ENCODE measurements at places on chromosomes 12 and 14.

GRCh38 chr14:68951800-68952530 is 27.1 kb downstream of the ACTN1 start:
- no peak for DNase-seq

DNA sequence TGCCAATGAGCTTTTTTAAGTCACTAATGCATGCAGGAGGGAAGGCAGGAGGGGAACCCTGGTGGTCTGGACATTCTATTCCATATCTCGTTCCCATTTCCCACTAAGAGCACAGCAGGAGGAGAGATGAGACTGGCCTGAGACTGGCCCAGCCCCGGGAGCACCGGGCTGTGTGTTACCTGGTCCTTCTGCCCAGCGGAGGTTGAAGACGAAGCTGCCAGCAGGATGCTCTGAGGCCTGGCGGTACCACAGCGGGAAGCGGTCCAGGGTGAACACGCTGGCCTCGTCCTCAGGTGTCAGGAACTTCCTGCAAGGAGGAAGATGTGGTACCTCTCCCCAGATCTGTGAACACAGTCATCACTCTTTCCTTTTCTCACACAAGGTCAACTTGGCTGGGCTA is 23.9 kb downstream of the LRTM2 start:
- no peak for DNase-seq

GRCh38 chr14:65789363-65789762 is 376.8 kb downstream of the FUT8 start:
- DNase-seq: no peak

- DNase-seq: no peak
These were observed 28.3 kb downstream of the BEGAIN start for GRCh38 chr14:100558966-100559365.

GRCh38 chr12:58395470-58395869 is 454.1 kb downstream of the ATP23 start:
- DNase-seq: no peak

DNA sequence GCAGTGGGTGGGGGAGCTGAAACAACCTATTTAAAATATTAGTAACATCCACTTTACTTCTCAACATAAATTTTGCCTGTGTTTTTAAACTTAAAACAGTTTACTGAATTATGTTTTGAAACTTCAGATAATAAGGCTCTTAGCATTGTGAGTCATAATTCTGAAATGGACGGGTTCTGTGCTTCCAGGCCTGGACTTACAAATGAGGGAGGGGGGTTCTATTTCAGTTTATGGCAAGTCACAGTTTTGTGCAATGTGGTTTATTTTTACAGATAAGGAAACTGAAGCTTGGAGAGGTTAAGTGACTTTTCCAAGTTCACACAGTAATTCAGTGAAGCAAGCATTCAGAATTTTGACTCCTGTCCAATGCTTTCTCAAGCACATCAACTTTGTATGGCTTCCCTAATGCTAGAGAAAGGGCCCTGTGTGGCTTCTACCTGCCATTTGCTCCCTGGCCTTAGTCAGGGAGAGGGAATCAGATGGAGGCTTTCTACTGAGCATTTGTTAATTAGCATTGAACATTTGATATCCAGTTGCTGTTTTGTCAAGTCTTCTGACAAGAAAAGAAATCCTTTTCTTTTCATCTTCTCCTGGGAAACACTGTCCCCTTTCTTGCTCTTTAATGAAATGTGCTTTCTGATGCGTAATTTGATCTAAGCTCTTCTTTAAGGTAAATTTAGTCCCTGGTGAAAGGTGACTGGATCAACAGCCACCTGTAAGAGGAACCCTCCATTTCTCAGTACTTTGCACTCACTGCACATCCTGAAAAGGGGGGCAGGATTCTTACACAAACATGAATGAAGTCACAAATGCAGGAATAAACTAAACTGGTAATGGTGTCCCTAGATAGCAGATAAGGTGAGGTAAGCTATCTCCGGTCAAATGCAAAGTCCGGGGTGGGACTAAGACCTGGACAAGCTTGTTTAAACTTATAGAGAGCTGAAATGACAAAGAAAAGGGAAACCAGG is 2.5 kb upstream of the SALL2 start:
- DNase-seq: no peak

GRCh38 chr14:77004711-77005460 is 23.6 kb downstream of the IRF2BPL start:
- DNase-seq: no peak

DNA sequence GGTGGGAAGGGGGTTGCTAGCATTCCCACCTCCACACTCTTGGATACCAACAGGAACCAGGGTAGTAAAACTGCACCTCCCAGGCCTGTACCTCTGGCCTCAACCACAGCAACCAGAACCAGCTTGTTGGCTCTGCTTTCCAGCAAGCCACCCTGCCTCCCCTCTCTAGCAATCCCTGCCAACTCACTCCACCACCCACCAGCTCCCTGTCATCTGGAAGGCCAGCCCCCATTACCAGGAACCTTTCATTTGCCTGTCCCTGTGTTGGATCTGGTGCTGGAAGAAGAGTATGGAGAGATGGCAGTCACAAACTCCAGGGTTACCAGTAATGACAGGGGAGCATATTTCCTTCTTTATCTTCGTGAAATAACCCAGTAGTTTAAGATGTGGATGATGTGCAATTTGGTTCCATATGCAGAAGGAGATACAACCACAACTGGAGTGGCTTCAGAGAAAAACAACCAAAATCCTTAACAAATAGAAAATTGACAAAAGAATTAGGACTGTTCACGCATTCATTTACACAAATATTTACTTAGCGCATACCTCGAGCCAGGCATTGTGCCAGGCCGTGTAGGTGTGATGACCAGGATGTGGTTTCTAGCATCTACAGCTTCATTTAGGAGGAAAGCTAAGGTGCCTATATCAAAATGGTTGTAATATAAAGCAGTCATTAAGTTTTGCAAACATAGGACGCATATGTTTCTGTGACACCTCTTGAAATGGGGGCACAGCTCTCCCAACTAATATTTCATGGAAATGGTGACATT is 3.4 kb downstream of the B4GALNT3 start:
- no peak for DNase-seq

DNA sequence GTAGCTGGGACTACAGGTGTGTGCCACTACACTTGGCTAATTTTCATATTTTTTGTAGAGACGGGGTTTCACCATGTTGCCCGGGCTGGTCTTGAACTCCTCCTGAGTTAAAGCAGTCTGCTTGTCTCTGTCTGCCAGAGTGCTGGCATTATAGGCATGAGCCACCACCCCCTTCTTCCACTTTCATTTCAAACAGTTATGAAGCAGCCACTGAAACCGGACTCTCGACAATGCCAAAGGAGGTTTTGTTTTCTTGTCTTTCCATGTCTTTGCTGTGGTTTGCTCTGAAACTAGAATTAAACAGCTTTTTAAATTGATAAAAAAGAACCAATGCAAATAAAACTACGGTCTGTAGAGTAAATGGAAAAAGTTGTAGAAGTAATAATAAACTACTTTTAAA is 30.4 kb downstream of the RAP1B start:
- DNase-seq: peak; percentile 45

- peak; percentile 23 for DNase-seq
These were observed 230.4 kb downstream of the SSPN start for GRCh38 chr12:26425587-26426260.

GRCh38 chr14:61116369-61116768 is 135.3 kb downstream of the SLC38A6 start:
- no peak for DNase-seq

- DNase-seq: no peak
These were observed 183.1 kb downstream of the EGLN3 start for GRCh38 chr14:33767586-33768457.

DNA sequence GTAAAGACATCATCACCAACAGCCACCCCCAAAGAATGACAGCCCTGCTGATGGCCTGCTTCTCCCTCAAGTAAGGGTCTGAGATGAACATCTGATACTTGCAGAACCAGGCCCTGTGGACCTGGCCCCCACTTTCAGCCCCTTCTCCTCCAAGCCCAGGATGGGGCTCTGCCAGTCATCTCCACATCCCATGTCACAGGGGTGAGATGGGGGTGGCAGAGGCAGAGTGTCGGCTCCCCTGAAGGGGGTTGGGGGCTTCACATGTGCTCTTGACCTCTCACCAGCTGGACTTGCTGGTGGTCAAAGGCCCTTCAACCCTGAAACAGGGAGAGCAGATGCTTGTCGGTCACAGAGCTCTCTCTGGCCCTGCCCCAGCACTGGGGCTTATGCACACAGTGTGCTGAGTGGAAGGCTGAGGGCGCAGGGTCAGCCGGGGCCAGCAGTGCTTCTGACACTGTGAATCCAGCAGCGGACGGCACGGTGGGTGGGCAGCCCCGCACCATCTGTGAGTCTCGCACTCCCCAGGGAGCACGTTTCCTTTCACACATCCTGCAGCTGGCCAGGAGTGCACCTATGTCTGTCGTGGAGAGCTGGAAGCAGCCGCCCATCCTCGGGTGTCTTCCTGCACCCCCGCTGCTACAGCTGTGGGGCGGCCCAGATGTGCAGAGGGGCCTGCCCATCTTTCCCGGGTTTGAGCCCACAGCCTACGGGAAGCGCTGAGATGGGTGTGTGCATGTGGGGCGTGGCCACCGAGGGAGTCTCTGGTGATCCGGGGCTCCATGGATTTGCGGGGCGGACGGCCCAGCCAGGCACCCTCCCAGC is 94.3 kb downstream of the ADGRD1 start:
- DNase-seq: no peak

GRCh38 chr12:128942960-128943477 is 89.7 kb downstream of the GLT1D1 start:
- no peak for DNase-seq

- peak; percentile 43 for DNase-seq
These were observed 6.0 kb upstream of the CHD4 start for GRCh38 chr12:6613015-6613775.

- no peak for DNase-seq
These were observed 15.7 kb downstream of the TBC1D30 start for GRCh38 chr12:64840119-64840518.

DNA sequence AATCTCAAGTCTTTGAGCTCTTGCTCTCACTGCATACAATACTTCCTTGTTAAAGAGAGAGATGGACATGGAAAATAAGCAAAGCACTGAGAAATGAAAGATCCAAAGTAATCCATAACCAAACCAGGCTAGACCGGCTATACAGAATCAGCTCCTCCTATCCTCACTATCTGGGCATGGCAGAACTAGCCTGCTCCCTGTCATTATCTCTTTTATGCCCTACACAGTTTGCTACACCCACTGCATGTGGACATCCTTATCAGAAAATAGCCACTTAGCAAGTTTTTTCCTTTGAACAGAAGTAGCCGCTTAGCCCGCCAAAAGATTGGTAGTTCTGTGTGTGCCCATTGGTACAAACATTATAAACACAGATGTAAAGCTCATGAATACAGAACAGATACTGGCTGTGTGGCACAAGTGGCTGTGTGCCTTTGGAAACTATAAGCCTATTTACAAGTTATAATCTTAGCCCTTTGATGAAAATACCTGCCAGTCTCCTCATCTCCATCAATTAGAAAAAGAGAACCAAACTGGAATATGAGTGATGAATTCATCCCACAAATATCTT is 34.7 kb downstream of the SPTB start:
- DNase-seq: no peak
